ENCODE measurements at places on chromosomes 1 and 21.

DNA sequence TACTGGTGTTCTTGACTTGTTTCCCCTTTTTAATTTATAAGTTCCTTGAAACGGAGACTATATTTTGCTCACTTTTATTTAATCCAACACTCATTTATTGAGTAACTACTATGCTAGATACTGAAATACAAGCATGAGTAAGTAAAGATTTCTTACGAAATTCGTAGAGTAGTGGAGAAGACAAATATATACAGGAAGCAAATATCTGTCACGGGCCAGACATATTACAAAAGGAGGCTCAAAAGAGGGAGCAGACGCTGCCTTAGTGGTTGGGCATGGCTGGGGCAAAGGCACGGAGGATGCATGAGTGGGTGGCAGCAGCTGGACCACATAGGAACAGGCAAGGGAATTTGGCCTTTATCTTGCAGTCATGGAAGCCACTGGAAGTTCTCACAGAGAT lies 6.8 kb downstream of the NCF2 start:
- DNase-seq: no peak

DNA sequence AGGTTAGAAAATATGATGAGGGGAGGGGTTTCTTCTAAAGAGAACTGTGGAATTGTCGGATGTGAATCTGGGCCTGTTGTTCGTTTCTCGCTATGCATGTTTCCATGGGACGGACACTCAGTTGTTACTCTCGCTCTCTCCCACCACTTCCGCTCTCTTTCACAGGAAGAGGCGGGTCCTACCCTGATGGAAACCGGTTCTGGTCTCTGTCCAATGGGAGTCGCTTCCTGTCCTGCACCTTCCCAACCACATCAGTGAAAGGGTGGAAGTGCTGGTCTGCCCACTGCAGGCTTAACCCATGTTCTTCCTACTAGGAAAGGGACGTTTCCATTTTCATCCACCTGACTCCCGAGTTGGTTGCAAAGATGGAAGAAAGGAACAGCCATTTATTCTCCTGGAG lies 119.4 kb downstream of the KCNJ15 start:
- DNase-seq: no peak

DNA sequence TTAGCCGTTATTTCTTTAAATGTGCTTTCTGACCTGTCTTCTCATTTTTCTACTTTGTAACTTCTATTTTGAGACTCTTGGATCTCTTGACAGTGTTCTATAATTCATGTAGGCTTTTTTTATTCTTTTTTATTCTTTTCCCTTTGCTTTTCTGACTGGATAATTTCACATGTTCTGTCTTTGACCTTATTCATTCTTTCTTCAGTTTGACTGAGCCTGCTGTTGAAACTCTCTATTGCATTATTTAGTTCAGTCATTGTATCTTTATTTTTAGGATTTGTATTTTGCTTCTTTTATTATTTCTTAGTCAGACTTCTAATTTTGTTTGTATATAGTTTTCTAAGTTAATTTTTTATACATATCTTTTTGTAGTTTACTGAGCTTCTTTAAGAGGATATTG lies 66.1 kb downstream of the DNAH14 start:
- DNase-seq: no peak

GRCh38 chr1:170200621-170201397 lies 55.0 kb downstream of the NTMT2 start:
- no peak for DNase-seq

- DNase-seq: no peak
These were observed 351.9 kb downstream of the ADGRL2 start for GRCh38 chr1:82152356-82153271.

Data from activated CD4-positive, alpha-beta T cell treated with anti-CD3 and anti-CD28 coated beads for 24 hours (primary cell).